ENCODE measurements at places on chromosomes 4 and X. TPM values are rescaled to one million over a fixed set of nuclear protein-coding genes. Genes with fewer than 3 reads are reported as not detected.

DNA sequence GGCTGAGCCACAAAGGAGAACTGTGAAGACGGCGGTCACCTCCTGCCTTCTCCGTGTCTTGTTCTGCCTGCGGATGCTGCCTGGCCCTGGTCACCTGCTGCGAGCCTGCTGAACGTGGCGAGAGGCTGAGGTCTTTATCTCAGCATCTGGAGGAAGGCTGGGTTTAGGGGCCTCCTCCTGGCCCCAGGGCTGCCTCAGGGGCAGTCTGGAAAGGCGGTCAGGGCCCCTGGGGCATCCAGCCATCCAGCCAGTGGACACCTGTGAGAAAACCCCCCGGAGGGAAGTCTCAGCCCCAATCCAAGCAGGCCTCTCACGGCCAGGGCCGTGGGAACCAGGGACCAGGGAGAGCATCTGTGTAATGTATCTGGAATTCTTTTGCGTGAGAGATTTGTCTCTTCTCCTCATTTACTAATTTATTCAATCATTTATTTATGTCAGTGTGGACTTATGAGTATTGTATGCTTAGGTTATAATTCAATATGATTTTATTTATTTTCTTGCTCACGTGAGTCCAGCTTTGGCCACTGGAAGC, 11.3 kb downstream of the PDE6B start:
- no peak for DNase-seq

- DNase-seq = no peak
Observed at GRCh38 chr4:118193421-118193820, 159.1 kb downstream of the NDST3 start.

- DNase-seq = no peak
Observed at GRCh38 chr4:72243641-72244040, 211.8 kb downstream of the NPFFR2 start.

DNA sequence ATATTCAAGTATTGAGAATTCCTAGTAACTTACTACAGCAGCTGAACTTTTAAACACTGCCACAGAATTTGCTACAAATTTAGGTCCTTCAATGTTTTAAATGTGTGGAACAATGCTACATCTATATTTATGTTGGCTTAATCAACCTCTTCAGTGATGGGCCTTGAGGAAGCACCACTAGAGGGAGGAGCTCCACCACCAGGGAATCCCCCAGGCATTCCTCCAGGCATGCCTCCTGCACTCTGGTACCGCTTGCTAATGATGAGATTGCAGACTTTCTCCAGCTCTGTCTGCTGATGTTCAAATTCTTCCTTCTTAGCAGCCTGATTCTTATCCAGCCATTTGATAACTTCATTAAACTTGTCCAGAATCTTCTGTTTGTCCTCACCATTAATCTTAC, 190.8 kb downstream of the HTR2C start:
- peak; percentile 13 for DNase-seq

DNA sequence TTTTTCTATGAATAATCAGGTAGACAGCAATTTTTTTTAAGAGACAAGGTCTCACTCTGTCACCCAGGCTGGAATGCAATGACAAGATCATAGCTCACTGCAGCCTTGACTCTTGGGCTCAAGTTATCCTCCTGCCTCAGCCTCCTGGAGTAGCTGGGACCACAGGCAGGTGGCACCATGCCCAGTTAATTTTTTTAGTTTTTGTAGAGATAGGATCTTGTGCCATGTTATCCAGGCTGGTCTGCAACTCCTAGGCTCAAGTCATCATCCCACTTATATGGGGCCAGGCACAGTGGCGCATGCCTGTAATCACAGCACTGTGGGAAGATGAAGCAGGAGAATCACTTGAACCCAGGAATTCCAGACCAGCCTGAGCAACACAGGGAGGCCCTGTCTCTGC, 26.8 kb downstream of the AFAP1 start:
- DNase-seq = no peak

GRCh38 chr4:6355052-6355451, 85.4 kb downstream of the WFS1 start:
- DNase-seq = no peak

GRCh38 chr4:178198691-178199090, 756.5 kb upstream of the AGA start:
- no peak for DNase-seq

DNA sequence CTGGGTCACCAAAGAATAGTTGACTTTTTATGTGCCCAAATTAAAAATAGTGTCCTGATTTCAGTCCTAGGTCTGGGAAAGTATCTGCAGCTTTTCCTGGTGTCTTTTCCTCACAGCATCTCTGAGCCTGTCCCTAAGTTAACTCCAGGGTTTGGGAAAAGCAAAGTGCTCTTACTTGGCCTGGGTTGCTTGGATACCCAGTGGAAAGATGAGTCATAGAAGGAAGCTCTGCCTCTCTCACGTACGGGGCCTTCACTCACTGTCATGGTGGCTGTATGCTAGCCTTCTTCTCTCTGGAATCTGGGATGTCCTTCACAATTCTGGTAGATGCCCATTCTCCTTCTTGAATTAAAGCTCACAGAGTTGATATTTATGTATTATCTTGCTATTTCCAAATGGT, 607.3 kb downstream of the ANKRD50 start:
- DNase-seq = peak; percentile 19

GRCh38 chr4:138870737-138871554, 144.6 kb upstream of the NOCT start:
- peak; percentile 73 for DNase-seq

DNA sequence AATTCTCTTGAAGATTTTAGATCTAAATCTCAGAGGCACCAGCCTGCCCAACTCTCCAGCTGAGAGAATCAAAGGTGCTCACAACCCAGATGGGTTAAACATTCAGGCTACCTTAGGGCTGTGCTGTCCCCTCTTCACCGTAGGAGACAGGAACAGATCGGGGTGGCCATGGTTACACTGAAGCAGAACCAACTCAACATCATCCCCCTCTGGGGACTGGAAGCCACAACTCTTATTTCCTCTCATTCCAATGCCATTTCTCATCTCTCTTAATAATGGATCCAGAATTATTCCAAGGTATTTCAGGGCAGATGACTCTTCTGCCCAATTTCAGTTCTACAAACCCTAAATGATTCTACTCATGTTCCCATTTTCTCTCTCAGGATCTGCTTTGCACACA, 109.7 kb downstream of the NKX6-1 start:
- DNase-seq = no peak

GRCh38 chr4:36278789-36279188, 2.6 kb upstream of the DTHD1 start:
- no peak for DNase-seq

DNA sequence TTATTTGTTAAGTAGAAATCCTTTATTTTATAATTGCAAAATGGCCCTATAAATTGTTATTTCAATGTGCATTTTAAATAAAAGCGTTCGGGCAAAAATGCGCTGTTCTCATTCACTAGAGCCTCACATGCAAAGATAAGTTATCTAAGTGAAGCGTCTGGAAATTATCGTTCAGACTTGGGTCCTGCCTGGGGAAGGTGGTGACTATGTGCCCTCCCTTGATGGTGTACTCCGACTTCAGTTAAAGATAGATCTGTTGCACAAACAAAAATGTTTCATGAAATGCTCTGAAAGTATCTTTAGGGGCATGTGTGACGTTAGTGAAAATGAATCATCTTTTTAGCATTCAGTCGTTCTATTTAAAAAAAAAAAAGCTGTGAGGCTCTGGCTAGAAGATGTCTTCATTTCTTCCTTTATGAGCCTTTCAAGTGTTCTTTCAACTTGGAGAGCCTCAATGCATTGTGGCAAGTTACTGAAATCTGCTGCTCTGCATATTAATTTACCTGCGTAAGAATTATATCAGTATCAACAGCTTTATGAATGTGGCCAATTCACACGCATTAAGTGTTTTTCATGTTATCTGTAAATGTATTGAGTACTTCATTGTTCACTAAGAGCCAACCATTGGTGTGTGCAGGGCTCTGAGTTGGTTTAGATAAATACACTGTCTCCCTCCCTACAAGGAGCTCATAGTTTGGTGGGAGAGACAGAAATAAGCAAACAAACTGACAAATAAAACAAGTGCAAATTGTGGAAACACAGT, 83.0 kb downstream of the AFF1 start:
- DNase-seq = peak; percentile 40

DNA sequence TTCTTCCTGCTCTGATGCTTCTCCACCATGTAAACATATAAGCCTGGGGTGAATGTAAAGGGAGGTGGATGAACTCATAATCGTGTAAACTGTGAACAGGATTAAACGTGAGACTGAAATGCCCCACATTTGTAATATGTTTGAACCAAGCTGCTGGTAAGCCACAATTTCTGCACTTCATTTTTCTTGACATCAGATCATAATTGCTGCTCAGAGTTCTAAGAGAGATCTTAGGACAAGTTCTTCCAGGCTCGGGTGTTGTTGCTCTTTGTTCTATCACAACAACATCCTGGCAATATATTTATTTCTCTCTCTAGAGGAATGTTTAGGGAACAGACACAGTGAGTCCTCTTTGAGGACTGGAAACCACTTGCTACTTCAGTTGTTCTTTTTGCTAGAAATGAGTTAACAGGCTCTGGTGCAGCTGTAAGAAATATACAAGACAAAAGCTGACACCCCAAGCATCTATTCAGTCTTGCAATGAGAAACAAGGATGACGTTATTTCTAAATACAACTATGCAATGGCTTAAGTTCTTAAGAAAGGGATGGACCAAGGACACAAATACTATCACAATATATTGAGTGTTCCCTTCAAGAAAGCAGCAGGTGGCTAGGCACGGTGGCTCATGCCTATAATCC, 59.6 kb downstream of the LNX1 start:
- DNase-seq = no peak

DNA sequence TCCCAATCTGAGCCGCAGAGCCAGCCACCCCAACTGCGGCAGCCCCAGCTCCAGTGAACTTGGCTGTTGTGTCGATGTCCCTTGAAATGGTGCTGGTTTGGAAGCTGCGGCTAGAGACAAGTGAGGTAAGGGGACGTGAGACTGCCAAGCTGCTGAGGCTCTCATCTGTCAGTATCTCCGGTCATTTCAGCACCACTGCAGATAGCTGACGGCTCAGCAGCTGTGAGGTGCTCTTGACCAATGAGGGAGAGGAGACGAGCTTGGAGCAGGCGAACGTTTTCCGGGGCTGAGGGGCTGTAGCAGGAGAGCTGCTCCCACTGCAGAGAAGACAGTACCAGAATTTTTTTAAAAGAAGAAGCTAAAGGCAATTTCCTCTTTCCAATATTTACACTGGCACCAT, 175.5 kb upstream of the CASK start:
- DNase-seq = no peak

DNA sequence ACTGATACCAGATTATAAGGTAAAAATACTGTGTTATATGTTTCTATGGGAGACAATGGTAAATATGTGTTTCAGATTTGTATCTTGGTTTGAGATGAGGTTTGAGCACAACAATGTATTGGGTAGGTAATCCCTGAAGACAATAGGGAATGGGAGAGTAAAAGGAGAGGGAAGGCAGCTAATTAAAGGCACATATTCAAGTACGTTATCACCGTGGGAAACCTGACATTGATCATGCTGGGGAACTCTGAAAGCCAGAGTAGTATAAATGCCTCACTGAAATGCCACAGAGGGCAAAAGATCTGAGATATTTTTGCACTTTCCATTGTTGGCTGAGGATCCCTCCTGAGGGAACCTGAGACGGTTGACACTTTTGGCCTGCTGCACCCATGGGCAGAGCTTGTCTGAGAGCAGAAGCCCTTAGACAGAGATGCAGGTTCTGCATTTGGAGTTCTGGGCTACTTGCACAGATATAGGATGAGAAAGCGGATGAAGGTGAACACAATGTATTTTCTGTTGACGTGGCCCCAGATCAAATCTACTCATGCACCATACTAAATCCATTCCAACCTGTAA, 506.7 kb downstream of the PCDH18 start:
- no peak for DNase-seq

DNA sequence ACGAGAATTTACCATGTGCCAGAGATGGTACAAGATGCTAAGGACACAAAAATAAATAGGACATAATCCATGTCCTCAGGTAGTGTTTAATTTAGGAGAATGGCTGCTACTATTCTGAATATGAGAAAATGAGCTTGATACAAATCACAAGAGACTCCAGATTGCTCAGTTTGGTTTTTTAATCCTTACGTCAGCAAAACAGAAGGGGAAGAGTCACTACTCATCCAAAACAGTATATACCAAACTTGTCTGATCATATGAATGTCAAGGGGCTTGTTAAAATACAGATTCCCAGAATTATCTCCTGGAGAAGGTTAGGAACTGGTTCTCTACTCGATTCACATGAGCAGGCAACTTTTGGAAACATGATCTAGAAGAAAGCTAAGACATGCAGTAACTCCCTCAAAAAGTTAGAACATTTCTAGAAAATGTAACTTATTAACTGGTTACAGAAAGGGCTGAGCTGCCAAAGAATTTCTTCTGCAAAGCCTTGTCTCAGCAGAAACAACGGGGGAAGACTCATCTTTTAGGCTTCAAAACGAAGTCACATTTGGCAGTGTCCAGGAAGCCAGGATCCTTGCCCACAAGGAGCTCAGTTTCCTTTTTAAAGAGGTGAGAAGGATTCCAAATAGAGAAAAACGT, 3.4 kb downstream of the AIFM1 start:
- DNase-seq = no peak

DNA sequence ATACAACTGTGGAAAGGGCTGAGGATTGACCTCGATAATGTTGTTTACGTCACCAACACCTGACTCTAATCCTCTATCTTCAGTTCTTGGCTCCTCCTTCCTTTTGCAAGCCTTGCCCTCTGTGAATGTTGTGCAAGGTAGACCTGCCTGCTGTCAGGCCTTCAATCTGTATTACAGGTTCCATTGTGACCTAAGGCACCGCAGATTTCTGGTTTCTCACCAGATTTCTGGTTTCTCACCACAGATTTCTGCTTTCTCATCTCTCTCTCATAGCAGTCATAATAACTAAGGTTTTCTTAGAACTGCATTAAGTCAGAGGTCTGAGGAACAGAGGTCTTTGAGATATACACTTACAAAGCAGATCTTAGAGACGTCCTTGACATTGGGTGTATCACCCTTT, 51.5 kb upstream of the ETNPPL start:
- no peak for DNase-seq

Gene PSAPL1
- total RNA-seq = not detected

Gene TMEM150C
- total RNA-seq = 0.14 TPM

Gene RAB9B
- not detected for total RNA-seq

Gene UGDH
- total RNA-seq = 999 TPM

Gene PCDH10
- 2.5 TPM for total RNA-seq

Gene SHISA3
- not detected for total RNA-seq
